ENCODE measurements at places on chromosomes 4 and X.

DNA sequence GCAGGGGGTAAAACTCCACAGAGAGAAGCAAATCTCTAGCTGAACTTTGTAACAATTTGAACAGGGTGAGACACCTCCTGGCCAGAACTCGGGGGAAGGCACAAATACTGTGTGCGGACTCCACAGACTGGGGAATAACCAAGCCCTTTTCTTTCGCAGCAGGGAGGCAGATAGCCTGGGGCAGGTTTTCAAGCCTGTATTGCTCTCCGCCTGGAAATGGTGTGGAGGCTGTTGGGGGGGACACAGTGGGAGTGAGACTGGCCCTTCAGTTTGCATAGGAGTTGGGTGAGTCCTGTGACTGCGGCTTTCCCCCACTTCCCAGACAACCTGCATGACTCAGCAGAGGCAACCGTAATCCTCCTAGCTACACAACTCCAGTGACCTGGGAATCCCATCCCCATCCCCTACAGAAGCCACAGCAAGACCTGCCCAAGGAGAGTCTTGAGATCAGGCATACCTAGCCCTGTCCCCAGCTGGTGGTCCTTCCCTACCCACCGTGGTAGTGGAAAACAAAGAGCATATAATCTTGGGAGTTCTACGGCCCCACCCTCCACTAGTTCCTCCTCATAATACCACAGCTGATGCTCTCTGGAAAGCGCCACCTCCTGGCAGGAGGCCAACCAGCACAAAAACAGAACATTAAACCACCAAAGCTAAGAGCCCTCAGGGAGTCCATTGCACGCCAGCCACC is 12.9 kb upstream of the SMPX start:
- DNase-seq: no peak

DNA sequence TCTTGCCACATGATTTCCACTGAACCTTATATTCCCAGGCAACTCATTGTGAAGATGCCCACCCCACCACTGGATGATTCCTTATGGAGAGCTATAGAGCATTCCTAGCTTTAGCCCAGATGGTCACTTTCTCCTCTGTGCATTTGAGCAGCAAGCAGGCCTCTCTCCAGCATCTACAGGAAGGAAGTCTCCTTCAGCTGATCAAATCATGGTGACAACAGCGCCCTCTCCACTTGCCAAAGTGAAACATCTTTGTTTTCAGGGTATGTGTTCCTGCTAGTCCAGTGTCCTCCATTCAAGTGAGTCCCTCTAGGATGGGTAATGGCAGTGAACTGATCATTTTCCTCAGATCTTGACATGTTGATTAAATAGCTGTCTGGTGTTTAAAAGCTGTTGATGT is 10.9 kb upstream of the SYTL5 start:
- no peak for DNase-seq

DNA sequence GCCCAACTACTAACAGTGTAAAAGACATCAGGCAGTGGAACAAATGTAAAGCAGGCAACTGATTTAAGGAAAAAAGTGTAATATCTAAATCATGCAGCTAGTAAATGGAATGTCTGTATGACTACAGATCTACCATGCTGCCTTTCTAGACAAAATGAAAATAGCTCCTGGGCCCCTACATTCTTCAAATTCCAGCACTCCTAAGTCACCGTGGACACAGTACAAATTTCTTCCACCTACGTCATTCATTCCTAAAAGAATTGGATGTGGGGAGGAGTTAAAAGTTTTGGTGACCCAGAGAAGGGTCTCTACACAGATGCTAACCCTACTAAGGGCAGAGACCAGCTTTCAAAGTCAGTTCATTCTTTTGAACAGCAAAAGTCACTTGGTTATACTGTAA is 137.2 kb upstream of the ARHGEF9 start:
- DNase-seq: no peak

- DNase-seq: no peak
Observed at GRCh38 chrX:39176105-39176504, 374.8 kb downstream of the MID1IP1 start.

GRCh38 chr4:1855333-1856070 is 454 bp downstream of the LETM1 start:
- DNase-seq: peak; percentile 9

DNA sequence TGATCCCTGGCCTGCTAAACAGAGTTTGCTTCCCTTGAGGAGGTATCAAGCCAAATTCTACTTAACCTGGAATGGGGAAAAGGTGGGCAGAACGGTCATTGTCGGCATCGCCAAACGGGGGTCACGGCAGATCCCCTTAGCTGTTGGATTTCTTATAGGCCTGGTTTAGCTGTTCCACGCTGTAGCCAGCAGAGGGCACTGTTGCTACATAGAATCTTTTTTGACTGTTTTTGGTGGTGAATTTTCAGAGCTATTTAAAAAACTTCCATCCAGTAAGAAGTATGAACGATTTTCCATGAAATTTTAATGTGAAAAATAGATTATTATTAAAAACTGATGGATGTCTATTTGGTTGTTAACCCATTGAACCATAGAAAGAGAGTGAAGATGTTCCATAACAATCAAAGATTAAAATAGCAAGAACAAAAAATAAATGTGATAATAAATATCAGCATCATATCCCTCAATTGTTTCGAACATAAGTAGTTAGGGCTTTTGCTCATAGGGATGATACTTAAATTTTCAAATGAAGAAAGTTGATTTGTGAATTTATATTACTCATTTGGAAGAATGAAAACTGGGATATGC is 56.6 kb downstream of the LINC00632 start:
- peak; percentile 1 for DNase-seq

- DNase-seq: no peak
Observed at GRCh38 chr4:53959343-53960120, 104.9 kb downstream of the CHIC2 start.

- DNase-seq: no peak
Observed at GRCh38 chr4:108902769-108903168, 139.9 kb upstream of the ETNPPL start.

DNA sequence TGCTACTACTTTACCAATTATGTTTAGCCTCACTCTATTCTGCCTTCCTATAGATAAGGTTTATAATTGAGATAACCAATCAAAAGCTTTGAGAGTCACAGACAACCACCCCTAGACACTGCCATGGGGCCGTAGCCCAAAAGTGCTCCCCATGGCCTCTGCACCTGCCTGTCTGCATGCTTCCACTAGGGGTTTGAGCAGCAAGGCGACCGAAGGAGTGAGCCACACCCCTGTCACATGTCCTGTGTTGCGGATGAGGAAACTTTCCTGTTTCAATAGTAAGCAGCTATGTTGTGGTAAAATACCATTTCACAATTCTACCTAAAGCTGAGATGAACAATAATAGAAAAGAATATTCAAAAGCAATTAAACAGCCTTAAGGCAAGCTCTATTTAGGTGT is 856.0 kb upstream of the FRG1 start:
- DNase-seq: no peak

DNA sequence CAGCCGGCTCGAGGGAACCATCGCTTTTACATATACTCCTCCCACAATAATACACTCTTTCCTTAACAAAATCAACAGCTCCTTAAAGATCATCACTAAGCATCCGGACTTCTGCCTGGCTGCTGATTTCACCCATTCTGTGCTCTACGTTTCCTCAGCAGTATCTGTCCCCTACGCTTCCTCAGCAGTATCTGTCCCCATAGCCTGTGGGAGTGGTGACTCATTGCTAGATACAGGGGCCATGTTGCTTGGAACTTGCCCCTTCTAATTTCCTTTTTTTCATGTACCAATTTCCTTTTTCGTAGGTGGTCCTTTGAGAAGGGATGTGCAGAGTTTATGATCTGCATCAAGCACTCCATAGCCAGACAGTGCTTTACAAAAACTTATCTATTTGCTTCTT is 18.6 kb downstream of the MAP3K15 start:
- no peak for DNase-seq

- no peak for DNase-seq
Observed at GRCh38 chr4:126213996-126214395, 899.2 kb downstream of the FAT4 start.

DNA sequence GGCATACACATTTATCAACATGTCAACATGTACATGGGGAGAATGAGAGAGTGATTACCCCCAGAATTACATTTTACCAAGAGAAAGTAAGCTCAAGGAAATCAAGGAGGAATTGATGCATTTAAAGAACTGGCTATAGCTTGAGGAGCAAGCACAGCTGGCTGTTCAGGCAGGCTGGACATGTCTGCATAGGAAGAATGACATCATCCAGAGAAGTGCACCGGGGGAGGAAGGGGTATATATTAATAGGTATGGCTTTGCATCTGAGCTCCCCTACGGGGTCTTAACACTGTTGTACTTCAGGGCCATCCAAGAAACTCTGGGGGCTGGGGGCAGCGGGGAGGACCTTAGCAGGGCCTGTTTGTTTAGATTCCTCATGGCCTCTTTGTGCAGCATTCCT is 222.4 kb upstream of the VCX start:
- DNase-seq: no peak

Data from activated CD4-positive, alpha-beta T cell treated with anti-CD3 and anti-CD28 coated beads, Interleukin-2, amount 50 U/mL, for 4 hours (primary cell).